ENCODE measurements at places on chromosomes 2 and 18.
A peak's percentile ranks its signal among the peaks of the same experiment; 100 is the strongest.

DNA sequence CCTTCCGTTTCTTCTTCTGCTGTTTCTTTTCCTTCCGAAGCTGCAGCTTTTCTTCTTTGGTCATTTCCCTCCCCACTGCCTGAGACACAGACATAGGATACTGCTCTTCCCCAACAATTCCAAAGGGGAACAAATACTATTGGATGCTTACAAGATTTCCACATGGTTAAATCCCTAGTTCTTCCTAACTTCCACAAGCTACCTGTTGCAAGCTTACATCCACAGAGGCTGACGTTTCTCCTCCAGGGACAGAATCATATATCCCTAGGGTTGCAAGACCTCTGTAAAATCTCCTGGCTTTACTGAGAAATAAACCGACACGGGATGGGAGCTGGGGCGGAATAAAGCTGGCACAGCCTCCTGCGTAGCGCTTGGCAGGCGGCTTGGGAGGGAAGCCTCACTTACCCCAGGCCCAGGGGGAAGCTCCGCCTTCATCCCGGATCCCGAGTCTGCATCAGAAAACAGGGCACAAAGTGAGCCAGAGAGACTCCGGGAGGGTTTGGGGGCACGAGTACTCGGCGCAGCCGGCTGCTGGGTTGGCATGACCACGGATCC, 590 bp downstream of the EIF2B4 start:
- peak; percentile 40 for DNase-seq

DNA sequence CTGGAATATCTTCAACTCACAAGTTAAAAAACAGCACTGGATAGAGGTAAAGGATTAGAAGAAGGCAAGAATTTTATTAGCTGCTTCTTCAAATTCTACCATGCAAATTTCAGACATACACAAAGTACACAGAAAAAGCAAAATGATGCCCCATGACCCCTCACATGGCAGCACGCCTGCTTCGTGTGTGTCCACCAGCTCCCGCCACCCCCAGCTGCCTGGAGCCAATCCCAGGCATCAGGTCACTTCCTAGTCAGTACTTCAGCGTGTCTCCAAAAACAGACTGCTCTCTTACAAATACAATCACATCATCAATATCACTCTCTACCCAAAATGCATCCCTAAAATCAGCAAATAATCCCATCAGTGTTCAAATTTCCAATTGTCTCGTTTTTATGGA, 35.8 kb downstream of the IMPA2 start:
- DNase-seq, result no peak

GRCh38 chr2:106054880-106055655, 139.0 kb downstream of the UXS1 start:
- DNase-seq, result no peak

DNA sequence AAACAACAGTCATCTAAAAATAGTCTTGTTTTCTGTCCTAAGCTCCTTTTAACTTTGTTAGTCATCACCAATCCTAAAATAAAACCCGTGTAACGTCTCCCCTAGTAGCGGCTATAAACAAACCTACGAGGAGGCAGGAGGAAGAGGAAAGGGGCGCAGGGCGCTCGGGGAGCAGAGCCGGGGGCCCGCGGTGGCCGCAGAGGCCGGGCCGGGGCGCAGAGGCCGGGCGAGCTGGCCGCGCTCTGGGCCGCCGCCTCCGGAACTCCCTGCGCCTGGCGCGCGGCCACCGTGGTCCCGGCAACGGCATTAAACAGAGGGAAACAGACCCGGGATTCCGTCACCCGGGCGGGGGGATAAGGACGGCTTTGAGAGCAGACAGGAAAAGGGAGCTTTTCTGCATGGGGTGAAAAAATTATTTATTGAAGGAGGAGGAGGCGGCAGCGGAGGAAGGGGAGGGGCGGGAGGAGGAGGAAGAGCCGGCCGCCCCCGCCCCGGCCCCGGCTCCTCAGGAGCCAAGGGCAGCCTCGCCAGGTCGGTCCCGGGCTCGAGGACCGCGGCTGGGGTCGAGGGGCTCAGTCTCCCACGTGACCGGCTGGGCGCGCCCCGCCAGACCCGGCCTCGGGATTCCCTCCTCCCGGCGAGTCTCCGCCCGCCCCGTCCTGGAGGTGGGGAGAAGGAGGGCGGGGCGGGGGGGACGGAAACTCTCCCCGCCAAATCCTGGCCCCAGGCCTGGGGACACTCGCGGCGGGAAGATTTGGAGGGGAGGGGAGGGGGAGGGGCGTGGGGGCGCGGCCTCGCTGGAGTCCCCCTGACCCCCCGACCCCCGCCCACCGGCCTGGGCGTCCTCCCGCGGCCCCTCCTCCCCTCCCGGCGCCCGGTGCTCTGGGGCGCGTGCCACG, 1.8 kb upstream of the NFATC1 start:
- DNase-seq, result peak; percentile 81

- DNase-seq, result no peak
Observed at GRCh38 chr2:22290302-22290701, 1094.7 kb upstream of the KLHL29 start.

DNA sequence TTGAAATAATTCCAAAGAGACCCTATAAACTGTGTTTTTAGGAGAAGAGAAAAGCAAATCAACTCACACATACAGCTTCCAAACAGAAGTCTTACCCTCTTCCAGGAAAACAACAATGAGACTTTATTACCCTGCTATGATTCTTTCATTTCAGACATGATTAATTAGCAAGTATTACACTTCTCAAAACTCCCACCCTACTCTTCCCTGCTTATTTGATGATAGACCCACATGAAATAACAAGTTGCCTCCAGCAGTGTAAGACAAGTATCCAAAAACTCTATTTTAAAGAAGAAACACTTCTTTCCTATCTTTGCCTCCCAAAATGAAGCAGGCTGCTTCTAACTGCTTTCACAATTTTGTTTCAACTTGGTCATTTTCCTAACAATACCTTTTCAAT, 4.1 kb downstream of the FIGN start:
- no peak for DNase-seq

GRCh38 chr2:14677039-14677438, 44.5 kb downstream of the LRATD1 start:
- no peak for DNase-seq

GRCh38 chr2:222434204-222434603, 9.9 kb downstream of the SGPP2 start:
- DNase-seq, result no peak

- peak; percentile 69 for DNase-seq
Observed at GRCh38 chr2:184611361-184612085, 13.2 kb downstream of the ZNF804A start.

GRCh38 chr18:10226971-10227370, 227.5 kb upstream of the APCDD1 start:
- DNase-seq, result no peak

- peak; percentile 95 for DNase-seq
Observed at GRCh38 chr2:60484133-60484645, 69.3 kb downstream of the BCL11A start.

- no peak for DNase-seq
Observed at GRCh38 chr2:227933884-227934283, 62.5 kb downstream of the DAW1 start.

- peak; percentile 98 for DNase-seq
Observed at GRCh38 chr18:3623769-3624545, 174.0 kb downstream of the TGIF1 start.

GRCh38 chr2:6492573-6492972, 373.1 kb downstream of the CMPK2 start:
- DNase-seq, result no peak

GRCh38 chr2:12284037-12284436, 432.7 kb upstream of the TRIB2 start:
- peak; percentile 50 for DNase-seq

- no peak for DNase-seq
Observed at GRCh38 chr2:225104971-225105370, 62.7 kb upstream of the DOCK10 start.

- DNase-seq, result no peak
Observed at GRCh38 chr2:23516520-23517256, 131.7 kb downstream of the KLHL29 start.

DNA sequence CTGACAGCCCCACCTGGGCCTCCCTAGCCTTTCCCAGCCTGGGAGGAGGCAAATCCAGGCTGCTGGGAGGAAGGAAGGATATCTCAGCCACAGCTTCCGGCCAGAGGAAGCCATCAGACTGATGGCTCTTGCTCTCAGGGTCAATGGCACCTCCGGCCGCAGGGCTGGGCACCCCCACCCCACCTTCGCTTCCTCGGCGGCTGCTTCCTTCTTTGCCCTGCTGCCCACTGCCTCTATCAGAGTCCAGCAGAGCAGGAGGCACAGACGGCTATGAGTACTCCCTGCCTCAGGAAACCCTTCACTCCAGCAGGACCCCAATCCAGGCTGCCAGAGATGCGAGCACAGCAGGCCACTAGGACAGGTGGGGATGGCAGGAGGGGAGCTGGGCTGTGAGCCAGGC, 3.3 kb downstream of the SEMA4C start:
- DNase-seq, result no peak

GRCh38 chr2:145771525-145771924, 1251.6 kb upstream of the ZEB2 start:
- DNase-seq, result no peak

DNA sequence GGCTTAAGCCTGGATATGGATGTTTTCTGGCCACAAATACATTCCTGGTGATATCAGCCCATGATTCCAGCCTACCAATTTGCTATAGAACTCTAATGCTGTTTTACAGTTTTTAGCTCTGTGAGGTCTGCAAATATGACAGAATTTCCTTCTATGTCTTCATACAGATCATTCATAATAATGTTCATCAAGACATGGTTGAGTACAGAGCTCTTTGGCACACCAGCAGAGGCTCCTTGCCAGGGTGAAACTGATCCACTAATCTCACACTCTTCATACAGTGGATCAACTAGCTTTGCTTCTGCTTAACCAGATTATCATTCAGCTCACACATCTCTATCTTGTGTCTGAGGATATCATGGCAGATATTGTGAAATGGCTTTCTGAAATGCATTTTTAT, 672.1 kb downstream of the STK39 start:
- no peak for DNase-seq

DNA sequence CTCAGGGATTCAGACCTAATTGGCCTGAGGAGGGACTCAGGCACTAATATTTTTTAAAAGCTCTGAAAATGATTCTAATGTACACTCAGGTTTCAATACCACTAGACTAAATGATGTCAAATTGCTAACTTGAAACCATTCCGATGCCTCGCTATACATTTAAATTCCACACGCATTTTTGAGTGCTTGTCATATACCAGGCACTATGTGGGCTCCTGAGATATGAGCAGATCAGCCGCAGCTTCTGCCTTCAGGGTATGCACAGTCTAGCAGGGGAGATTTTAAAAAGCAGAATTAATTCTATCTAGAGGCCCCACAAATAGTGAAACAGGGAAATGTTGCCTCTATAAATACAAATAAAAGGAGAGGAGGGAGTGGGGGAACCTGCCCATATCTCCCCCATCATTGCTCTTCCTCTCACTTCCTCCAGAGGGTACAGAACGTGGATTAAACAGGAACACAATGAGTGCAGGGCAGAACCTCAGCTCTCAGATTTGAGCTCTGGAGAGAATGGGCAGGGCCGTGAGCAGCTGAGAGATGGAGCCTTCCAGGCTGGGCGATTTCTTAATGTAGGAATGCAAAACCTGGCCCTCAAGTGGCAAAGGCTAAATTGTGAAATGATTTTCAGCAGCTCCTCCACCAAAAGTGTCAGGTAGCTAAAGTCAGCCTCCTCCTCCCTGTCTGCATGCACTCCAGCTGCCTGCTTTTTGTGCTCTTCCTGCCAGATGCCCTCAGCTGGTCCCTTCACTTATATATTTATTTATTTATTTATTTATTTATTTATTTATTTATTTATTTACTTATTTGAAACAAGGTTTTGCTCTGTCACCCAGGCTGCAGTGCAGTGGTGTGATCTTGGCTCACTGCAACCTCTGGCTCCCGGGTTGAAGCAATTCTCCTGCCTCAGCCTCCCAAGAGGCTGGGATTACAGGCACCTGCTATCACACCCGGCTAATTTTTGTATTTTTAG, 24.6 kb upstream of the LBH start:
- DNase-seq, result no peak

GRCh38 chr2:202642567-202642966, 7.8 kb downstream of the FAM117B start:
- DNase-seq, result no peak

- peak; percentile 45 for DNase-seq
Observed at GRCh38 chr2:40279001-40279400, 172.9 kb downstream of the SLC8A1 start.

DNA sequence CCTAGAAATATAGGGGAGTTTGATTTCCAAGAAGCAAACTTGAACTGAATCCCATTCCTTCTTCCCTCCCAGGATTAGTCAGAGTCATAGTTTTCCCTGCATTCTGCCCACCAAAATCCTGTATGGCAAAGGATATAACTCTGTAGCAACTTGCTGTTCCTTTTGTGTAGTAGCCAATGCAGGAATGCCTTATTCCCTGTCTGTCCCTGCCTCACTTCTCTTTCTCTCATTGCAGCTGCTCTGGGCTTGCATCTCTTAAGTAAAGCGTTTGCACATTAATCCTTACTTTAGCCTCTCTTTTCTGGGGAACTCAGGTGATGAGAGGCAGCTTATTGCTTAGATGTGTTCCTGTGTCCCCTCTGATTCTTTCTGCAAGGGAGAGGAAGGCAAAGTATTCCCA, 333.1 kb upstream of the VWC2L start:
- DNase-seq, result peak; percentile 9
